ENCODE measurements at places on chromosomes 6 and 20.

DNA sequence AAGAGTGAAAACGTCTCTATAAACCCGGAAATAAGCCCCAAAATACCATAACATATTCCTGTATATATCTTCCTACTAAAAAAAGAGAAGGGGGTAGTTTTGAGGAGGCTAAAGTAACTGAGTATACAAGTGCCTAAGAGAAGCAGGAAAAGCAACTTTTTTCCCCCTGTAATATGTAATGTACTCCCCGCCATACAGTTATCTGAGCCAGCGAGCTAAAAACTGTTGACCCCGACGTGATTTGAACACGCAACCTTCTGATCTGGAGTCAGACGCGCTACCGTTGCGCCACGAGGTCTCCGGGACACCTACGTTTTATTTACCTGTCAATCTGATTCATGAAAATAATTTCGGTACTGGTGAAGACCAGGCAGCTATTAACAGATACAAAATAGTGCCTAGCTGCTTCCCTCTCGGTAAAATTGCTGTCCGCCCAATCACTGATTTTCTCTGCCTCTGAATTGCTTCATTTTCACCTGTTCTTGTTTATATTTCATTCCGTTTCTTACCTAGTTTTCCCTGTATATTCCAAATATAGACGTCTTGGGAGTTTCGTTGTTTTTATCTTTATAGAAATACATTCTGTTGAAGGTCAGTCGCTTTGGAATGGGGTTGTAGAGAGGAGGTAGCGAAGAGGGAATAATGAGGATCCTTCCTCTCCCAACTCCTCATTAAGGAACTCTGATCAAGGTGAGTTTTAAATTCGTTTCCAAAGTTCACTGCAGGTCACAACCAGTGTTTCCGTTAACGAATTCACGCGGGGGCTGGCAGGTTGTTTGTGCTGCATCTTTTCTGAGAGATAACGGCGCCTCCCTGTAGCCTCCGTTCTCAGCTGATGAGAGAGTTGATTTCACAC lies 33.6 kb upstream of the BTN3A2 start:
- DNase-seq: no peak

GRCh38 chr20:32535316-32535952 lies 49.7 kb downstream of the NOL4L start:
- DNase-seq: no peak

DNA sequence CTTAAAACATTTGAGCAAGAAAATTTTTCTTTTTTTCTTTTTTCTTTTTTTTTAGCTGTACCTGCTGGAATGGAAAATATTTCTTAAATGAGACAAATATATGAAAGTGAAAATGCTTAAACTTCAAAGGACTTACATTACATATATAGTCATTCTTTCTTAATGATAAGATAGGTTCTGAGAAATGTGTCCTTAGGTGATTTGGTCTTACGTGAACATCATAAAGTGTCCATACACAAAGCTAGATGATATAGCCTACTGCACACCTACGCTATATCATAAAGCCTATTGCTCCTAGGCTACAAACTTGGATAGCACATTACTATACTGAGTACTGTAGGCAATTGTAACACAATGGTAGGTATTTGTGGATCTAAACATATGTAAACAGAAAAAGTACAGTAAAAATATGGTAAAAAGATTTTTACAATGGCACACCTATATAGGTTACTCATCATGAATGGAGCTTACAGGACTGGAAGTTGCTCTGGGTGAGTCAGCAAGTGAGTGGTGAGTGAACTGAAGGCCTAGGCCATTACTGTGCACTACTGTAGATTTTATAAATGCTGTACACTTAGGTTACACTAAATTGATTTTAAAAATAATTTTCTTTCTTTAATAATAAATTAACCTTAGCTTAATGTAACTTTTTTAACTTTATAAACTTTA lies 54.6 kb downstream of the RPP21 start:
- DNase-seq: no peak

- no peak for DNase-seq
Observed at GRCh38 chr6:22240025-22240424, 56.8 kb downstream of the PRL start.

DNA sequence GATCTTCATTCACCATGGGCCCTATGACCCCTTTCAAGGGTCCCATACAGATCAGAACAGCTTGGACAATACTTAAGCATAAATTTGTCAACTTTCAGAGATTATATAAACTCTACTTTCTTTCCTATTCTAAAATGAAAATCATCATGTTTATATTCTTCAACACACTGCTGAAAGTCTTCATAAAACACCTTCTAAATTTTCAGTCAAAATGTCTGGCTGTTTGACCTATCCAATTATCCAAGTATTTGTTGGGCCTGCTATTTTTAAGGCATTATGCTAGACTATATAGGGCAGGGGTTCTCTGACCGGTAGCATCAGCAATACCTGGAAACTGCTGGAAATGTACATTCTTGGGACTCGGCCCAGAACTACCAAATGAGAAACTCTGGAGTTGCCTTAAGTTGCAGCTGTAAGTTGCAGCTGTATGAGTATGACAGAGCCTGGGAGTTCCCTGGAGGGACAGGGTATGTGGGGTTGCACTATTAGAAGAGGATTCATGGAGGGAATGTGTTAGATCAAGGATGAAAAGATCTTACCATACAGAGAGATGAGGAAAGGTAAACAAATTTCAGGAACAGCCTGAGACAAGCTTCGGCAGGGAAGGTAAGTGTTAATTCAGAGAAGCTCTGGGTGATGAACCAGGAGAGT lies 293.0 kb downstream of the ADGB start:
- no peak for DNase-seq

DNA sequence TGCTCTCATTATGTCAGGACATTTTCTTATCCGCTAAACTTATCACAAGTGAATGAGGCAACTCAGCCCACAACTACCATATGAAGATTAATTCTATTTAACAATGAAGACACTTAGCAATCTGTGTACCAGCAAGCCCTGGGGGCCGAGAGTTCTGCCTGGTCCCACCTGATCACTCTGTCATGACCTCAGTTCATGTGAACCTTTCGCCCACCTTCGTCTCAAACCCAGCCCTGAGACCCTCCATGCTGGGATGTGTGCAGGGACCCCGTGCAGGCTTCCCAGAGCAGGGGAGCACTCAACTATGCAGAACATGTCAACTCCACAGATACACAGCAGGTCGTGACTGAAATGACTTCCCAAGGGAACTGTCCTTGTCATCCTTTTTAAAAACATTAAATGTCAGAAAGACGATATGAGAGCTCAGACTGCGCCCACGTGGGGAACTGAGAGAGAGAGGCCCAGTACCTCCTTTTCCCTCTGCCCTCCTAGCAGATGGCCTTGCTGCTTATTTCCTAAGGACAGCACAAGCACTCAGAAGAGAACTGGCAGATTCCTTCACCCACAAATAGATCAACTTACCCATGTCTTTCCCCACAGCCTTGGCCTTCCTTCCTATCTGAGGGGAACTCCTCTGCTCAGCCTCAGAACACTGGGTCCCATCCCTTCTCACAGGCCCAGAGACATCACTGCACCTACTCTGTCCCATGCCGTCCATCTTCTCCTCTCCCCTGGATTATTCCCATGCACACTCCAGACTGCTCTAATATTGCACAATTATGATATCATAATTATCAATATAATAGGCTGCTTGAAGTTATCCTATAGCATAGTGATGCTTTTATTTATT lies 11.5 kb downstream of the ABHD12 start:
- no peak for DNase-seq

GRCh38 chr6:125714441-125715090 lies 34.9 kb upstream of the HEY2 start:
- DNase-seq: no peak

DNA sequence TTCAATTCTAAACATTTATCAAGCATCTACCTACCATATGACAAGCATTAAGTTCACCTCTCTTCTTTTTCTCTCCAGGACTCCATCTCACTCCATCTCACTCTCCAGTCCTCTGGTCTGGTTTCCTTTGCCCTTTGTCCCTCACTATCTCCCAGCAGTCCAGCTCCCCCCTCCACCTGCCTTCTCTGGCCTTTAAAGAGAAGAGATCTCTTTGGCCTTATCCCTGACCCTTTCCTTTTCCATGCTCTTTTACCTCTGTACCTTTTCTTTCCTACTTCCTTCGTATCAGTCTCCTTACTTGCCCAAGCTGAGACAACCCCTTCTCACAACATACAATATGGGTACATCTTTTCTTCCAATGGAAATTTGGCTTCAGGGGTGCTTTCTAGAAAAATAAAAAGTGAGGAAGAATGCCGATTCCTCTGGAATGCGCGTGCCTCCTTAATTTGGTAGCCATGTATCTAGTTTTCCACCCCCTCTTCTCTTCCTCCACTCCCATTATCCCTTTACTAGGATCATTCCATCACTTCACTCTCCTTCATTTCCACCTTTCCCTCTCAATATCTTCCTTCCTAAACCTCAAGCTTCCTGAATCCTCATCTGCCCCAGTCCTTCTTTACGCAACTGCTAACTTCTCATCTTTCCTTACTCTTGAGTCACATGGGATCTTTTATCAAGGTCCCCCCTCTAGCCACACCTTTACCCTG lies 745 bp upstream of the AGPAT1 start:
- no peak for DNase-seq

GRCh38 chr6:158686791-158687381 lies 37.0 kb downstream of the SYTL3 start:
- no peak for DNase-seq

DNA sequence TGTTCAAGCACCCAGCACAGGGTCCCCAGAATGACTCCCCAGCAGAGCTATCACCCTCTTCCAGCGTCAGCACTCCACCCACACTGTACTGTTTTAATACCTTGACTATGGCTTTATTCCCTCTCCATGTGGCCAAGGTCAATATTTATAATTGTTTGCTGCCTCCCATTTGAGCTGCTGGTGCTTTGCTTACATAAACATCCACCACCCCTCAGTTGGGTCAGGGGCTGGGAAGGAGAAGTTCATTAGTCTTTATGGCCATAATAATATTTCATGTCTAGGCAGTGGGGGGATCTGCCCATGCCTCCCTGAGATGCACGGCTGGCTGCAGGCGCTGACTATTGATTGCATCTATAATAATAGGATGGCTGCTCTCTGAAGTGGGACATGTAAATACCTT lies 41.8 kb upstream of the SAYSD1 start:
- DNase-seq: no peak

- no peak for DNase-seq
Observed at GRCh38 chr6:88910922-88911778, 52.3 kb downstream of the RNGTT start.

GRCh38 chr6:79818471-79818870 lies 128.9 kb downstream of the ELOVL4 start:
- no peak for DNase-seq

DNA sequence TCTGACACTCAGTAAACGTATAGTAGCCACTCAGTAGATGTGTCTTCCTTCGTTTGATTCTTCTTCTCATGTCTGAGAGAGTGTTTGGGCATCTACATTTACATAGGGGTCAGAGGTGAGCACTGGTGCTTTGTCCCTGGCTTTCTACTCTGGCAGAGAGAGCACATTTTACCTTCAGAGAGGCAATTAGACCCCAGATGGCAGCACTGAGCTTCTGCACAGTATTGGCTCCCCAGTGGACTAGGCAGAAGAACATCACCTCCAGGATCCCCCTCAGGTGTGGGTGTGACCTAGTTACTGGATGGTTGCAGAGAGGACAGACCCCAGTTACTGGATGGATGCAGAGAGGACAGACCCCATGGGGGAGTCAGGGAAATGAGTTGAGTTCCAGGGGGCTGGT lies 327.2 kb downstream of the DHX35 start:
- DNase-seq: no peak

- no peak for DNase-seq
Observed at GRCh38 chr6:21871831-21872230, 278.3 kb downstream of the SOX4 start.

DNA sequence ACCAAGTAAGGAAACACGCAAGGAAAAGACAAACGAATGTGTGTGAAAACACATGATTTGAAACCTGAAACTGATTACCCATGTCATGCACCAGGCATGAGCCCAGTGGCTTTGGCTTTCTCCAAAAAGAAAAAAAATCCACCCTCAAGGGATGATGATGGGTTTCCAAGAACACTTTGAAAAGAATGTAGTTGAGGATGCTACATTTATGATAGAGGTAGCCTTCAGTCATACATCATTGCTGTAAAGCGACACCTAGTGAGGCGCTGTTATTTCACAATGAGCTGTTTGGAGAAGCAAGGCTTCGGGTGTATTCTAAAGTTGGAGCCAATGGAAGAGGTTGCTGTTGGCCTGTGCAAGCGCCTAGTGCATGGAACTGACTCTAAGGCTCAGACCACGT lies 124.9 kb downstream of the SCML4 start:
- DNase-seq: no peak

DNA sequence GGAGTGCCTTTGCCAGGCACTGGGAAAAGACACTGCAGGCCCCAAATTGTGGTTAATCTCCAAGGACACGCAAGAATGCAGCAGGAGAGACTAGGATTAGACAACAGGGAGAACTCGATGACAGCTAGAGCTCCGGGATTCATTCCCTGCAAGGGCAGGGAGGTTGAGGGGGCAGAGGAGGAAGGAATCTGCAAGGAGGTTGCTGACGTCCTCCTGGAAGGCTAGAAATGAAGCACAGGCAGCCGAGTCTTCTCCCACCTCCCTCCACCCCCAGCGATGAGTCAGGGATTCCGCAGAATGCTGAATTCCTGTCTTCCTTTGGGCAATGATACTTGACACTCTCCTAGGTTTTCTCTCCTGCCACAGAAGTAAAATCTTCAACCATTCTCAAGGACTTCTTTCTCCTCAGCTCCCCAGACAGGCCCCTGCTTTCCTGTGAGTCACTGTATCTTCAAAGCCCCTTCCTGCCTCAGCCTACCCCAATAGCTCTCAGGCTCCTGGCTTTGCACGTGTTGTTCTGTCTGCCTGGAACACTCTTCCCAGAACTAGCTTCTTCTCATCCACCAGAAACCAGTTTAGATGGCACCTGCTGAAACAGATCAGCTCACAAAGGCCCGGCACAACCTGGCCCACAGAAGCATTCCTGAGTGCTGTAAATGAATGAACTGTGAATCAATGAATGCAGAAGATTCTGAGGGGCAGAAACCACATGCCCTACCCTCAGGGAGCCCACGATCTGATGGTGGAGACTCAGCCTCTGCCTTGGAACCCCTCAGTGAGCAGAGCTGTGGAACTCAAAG lies 85.6 kb downstream of the MRPL14 start:
- no peak for DNase-seq

GRCh38 chr6:11835065-11835464 lies 56.5 kb upstream of the ADTRP start:
- no peak for DNase-seq

DNA sequence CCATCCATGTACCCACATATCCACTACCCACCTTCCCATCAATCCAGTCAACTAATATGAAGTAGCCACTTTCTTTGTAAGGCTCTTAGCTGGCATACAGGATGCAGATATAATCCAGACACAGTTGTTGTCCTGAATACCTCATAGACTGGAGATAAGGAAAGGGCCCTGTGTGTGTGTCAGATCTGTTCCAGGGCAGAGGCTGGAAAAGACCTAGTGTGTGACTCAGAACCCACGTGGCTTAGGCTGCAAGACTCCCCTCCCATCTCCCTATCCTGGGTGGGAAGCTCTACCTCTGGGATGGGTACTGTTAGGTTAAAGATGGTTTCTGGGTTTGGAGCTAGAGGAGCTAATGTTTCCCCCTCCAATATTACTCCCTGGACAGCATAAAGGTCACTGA lies 3.6 kb downstream of the BPIFA1 start:
- DNase-seq: no peak

All from SIG-M5 (cell line).